ENCODE measurements at places on chromosomes 1 and 21.

- DNase-seq: no peak
Observed at GRCh38 chr1:60916199-60916598, 166.2 kb upstream of the NFIA start.

DNA sequence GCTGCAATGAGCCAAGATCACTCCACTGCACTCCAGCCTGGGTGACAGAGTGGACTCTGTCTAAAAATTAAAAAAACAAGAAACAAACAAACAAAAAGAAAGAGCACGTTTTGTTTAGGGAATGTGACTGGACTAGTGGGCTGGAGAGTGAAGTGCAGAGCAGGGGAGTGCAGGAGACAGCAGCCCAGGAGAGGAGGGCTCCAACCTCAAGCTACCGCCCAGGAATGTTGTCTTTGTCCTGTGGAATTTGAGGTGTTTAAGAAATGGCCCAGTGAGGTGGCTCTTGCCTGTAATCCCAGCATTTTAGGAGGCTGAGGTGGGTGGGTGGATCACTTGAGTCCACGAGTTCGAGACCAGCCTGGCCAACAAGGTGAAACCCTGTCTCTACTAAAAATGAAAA is 42.4 kb upstream of the MTF2 start:
- DNase-seq: no peak

DNA sequence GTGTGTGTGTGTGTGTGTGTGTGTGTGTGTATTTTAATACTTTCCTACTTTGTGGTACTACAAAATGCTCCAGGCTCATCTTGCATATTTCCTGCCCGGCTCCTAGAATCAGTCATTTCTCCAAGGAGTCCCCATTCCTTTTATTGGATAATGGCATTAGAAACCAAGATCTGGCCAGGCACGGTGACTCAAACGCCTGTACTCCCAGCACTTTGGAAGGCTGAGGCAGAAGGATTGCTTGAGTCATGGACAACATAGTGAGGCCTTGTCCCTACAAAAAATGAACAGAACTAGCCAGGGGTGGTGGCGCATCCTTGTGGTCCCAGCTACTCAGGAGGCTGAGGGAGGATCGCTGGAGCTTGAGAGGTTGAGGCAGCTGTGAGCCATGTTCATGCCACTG is 20.3 kb downstream of the EPB41 start:
- no peak for DNase-seq

- no peak for DNase-seq
Observed at GRCh38 chr1:161226320-161226711, 456 bp downstream of the TOMM40L start.

DNA sequence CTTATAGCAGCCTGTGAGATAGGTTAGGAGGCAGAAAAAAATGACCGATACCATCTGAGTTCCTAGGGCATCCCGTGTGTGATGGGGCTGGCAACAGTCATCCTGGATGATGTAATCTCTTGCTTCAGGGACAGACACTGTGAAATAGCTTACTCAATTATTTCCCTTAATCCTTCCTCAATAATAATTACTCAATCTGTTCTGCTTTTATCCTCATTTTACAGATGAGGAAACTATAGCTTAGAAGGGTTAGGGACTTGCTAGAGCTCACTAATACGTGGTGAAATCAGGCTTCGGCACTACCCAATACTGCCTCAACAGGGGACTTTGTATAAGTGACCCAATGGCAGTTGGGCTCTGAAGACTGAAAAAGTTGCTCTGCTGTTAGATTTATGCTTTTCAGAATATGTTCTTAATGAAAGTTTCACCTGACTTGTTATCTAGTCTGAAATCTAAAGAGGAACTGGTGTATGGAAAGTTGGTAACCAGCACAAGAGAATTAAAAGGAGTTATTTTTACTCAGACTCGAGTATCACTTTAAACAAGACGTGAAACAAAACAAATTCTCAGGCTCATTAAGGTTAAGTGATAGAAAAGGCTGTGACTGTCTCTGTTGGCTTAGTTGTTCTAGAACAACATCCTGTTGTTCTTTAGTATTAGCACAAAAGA is 14.4 kb downstream of the CD55 start:
- no peak for DNase-seq

GRCh38 chr1:157198619-157199420 is 60.6 kb upstream of the ETV3 start:
- no peak for DNase-seq

DNA sequence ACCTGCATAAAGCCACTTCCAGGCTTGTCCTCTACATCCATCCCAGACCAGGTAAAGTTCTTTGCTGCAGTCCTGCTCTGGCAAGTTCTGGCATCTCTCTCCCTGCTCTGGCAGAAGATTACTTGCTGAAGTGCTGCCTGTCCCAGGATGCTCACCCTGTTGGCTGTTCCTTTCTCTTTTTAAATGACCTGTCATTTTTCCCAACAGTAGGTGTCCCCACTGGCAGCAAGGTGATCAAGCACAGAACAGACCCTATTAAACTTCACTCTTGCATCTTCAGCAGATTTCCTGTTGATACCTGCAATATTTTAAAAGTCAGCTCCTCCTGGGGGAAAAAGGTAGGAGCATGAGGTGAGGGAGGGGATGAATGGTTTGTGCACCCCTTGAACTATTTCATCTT is 332.6 kb downstream of the PBX1 start:
- DNase-seq: no peak

DNA sequence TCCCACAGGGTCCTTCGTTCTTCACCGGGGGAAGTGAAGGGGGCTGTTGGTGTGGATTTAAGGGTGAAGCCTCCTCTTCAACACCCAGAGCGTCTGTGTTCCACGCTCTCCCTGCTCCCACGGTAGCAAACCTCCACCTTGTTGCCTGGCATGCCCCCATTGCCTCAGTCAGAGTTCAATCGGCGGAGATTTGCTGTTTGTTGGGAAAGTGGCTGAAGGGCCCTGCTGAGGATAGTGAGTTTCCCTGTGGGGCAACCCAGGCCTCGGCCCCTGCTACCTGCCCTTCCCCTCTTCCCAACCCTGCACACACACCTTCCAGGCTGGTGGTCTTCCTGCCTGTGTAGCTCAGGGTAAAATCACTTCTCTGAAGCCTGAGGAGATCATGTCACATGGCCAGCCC is 60.5 kb downstream of the TOR1AIP2 start:
- DNase-seq: no peak

DNA sequence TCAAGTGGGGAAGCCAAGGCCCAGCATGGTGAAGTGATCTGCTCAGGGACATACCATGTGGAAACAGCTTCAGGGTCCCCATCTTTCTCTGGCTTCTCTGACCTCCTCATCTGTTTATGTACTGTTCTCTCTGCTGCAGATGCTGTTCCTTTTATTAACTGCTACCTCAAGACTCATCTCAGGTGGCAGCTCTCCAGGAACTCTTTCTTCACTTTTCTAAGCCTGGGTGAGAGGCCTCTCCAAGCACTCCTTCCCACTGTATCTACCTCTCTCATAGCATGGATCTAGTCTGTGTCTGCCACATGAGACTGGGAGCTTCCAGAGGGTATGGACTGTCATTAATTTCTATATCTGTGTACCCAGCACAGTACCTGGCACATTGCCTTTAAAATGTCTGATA is 73.4 kb upstream of the PPM1J start:
- no peak for DNase-seq

- DNase-seq: no peak
Observed at GRCh38 chr1:214917081-214917635, 165.4 kb upstream of the KCNK2 start.

GRCh38 chr1:200642481-200642880 is 21.9 kb upstream of the KIF14 start:
- no peak for DNase-seq

GRCh38 chr21:36297938-36298572 is 21.9 kb upstream of the MORC3 start:
- peak; percentile 81 for DNase-seq

GRCh38 chr1:114130846-114131525 is 22.7 kb downstream of the SYT6 start:
- no peak for DNase-seq

DNA sequence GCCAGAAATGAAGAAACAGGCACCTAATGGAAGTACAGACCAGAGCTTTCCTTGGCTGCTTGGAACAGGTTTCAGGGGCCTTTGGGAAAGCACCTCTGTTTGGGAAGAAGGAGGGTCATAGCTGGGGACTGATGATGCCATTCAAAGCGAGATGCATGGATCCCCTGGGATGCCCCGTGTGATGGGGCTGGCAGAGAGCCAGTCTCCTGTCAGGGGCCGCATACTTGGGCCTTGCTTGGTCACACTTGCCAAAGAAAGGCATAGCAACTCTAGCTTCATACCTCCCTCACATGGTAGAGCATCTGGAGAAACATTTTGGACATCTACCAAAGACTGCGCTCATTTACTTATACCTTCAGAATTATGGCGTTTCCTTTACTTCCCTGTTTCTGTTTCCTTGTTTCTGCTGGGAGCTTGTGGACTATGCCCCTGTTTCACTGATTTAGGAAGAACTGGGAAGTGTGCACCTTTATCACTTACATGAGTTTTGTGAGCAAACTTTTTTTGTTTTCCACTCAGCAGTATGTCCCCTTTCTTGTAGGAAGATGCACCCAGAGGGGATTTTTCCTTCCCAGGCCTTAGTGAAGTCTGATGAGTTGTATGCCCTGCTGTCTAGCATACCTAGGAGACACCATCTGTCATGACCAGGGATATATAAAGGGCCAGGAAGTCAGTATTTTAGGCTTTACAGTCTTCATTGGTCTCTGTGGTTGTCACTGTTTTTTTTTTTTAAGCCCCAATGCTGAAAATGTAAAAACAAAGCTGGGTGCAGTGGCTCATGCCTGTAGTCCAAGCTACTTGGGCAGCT is 19.8 kb upstream of the ST3GAL3 start:
- no peak for DNase-seq

GRCh38 chr21:26982767-26983166 is 15.9 kb upstream of the ADAMTS5 start:
- no peak for DNase-seq

DNA sequence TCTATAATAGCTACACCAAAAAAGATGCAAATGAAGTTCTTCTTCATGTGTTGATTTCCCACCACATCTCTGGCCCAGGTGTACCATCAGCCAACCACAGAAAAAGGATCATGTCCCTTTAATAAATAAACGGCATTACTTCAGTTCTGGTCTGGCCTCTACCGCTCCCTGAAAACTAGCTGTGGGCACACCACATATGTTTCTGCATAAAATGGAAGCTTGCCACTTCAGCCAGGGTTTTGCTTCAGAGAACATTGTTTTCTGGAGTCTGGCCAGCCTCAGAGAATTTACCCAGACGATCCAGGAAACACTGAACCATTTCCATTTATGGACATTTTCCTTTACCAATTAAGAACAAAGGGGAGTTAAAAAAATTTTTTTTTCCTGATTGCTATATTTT is 5.8 kb upstream of the LAMC2 start:
- DNase-seq: no peak

DNA sequence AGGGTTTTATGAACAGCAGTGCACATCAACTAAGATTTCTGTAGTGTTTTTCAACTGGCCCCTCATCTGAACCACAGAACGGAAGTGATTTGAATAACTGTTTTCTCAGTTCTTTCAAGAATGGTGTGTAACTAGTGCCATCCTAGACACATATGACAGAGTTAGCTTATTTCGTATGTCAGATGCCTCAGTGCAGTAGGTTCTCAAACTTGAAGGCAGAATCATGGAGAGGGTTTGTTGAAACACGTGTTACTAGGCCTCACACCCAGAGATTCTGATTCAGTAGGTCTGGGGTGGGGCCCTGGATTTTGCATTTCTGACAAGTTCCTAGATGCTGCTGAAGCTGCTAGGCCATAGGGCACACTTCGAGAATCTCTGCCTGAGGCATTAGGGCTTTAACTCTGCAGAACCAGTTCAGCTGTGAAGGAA is 49.0 kb downstream of the SCCPDH start:
- no peak for DNase-seq

DNA sequence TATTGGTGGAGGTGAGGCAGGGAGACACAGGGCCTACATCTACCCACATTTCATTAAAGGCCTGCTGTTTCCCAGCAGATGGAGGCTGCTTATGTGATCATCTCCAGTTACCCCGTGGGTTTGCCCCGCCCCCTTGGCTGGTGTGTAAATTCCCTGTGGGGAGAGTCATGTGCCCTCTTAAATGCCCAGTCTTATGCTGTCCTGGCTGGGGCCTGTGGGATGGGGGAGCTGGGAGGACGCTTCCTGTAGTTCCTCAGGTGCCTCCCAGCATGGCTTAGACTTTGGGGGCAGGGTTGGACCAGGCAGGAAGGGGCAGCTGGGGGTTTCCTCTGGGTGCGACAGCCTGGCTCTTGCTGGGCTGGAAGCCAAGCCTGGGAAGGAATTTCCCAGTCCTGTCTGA is 15.5 kb upstream of the CITED4 start:
- no peak for DNase-seq

- no peak for DNase-seq
Observed at GRCh38 chr1:69527273-69527672, 40.4 kb upstream of the LRRC7 start.

- DNase-seq: no peak
Observed at GRCh38 chr1:65480684-65481405, 60.4 kb downstream of the LEPR start.

DNA sequence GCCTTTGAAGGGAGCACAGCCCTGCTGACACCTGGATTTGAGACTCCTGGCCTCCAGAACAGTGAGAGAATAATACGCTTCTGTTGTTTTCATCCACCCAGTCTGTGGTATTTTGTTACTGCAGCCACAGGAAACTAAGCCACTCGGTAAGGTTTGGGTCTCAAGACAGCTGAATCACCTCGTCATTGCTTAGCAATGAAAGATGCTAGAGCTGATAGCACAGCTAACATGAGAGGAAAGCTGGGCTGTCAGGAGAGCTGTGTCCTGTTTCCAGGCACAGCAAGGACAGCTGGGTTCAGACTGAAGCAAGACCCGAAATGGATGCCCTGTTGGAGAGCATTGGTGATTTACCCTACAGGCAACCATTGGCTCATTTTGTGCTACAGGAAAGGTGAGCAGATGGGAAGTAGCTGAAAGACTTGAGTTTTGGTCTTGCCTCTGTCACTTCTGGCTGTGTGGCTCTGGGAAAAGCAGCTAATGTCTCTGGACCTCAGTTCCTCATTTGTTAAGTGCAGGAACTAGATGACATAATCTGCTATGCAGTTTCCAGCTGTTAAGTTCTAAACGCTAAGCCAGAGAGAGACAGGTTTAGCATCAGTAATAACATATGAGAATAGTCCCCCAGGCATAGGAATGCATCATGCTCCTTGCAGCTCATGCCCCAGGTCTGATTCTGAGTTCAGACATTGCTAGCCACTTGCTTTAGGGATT is 58.0 kb downstream of the CLIC6 start:
- no peak for DNase-seq

DNA sequence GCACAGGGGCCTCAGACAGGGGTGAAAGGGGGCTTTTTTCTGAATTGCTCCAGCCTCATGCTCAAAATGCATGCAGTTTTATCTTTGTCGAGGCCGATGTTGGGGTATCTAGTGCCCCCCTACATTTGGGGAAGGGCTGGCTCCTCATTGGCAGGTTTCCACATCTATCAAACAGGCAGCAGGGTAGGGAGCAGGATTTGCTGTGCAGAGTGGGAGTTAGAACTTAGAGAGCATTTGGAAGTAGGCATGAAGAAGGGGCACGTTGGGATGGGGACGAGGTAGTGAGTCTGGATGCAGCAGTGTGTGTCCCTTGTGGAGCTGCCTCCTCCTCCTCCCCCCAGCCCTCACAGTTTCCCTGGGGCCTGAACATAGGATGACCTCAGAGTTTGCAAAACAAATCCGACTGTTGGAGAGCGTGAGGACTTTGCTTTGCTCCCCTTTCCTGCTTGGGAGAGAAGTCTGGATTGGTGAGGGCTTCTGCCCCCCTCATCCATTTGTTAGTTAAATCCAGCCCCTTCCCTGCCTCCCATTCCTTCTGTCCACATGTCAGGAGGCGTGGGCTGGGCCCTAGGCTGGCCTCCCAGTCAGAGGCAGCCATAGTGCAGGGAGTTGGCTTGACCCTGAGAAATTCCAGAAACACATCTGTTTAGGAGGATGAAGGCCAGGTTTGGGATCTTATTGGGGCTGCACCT is 36.9 kb upstream of the GPR37L1 start:
- DNase-seq: no peak

- no peak for DNase-seq
Observed at GRCh38 chr1:52037402-52037814, 3.8 kb upstream of the KTI12 start.
